ENCODE measurements at places on chromosomes 11 and 22.

- no peak for DNase-seq
Observed at GRCh38 chr11:47241841-47242301, 6.7 kb downstream of the ACP2 start.

GRCh38 chr22:44363013-44363979 is 50.5 kb upstream of the SHISAL1 start:
- no peak for DNase-seq

- no peak for DNase-seq
Observed at GRCh38 chr22:23287136-23288095, 107.1 kb downstream of the BCR start.

DNA sequence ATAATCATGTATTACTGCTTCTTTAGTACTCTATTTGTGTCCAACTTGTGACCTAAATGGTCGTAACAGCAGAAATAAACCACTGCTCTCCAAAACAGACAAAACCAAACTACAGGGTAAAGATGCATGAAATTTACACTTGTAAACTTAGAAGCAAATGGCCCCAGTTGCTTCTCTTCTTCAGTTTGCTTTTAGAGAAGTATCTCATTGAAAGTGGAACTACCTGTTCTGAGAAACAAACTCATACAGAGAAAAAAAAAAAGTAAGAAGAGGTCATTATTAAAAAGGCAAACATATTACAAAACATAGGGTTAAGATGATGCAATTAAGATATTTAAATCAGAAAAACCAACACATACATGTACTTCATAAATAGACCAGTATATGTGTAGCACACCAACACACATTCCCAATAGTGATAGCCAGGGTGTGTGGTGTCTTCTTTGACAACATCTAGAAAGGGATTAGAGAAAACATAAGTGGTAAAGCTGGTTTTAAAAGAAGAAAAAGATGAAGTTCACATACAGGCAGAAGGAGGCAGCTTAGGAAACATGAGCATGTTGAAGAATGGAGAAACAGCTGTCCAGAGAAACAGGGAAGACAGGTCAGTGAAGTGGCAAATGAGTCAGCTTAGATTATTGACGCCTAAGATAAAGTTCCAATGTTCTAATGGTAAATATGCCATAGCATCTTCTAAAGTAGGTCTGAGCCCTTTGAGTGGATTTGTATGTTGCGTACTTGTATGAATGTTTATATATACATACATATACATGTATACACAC is 844.7 kb upstream of the CCDC90B start:
- DNase-seq, result no peak

DNA sequence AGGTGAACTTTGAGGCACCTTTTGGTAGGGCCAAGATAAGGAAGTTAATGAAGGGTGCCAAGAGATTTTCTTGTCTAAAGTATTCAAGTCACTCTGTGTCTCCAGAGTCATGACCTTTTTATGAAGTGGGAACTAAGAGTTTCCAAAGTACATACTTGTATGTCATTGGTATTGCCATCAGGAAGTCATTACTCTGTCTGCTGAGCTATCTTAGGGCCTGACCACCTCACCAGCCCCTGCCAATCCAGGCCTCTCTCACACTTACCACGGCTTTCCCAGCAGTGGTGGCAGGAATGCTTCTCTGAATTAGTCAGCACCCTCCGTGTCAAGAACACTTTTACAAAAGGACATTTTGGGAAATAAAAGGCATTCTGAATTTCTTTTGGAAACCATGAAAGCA is 192.8 kb upstream of the MTNR1B start:
- no peak for DNase-seq

DNA sequence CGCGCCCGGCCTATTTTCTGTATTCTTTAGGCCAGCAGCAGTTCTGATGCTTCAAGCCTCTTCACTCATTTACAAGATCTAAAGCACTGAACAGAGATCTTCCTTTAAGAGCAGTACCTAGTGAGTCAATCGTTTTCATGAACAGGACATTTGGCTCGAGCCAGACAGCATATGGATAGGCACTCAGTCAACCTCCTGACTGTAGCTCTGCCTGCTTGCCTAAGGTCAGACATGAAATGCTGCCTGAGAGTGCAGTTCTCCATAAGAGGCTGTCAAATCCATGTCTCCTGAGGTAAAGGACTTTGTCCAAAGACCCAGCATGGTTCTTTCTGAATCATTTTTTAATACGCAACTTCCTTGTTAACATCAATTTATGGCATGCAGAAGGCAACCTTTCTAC is 941.2 kb downstream of the DLG2 start:
- no peak for DNase-seq

GRCh38 chr11:123976770-123977560 is 616 bp downstream of the OR10S1 start:
- no peak for DNase-seq

- no peak for DNase-seq
Observed at GRCh38 chr11:80321786-80322185, 881.0 kb upstream of the TENM4 start.

- no peak for DNase-seq
Observed at GRCh38 chr22:47048123-47049077, 285.9 kb downstream of the TBC1D22A start.

GRCh38 chr11:61477727-61478148 is 30.8 kb upstream of the LRRC10B start:
- DNase-seq, result peak; percentile 47

DNA sequence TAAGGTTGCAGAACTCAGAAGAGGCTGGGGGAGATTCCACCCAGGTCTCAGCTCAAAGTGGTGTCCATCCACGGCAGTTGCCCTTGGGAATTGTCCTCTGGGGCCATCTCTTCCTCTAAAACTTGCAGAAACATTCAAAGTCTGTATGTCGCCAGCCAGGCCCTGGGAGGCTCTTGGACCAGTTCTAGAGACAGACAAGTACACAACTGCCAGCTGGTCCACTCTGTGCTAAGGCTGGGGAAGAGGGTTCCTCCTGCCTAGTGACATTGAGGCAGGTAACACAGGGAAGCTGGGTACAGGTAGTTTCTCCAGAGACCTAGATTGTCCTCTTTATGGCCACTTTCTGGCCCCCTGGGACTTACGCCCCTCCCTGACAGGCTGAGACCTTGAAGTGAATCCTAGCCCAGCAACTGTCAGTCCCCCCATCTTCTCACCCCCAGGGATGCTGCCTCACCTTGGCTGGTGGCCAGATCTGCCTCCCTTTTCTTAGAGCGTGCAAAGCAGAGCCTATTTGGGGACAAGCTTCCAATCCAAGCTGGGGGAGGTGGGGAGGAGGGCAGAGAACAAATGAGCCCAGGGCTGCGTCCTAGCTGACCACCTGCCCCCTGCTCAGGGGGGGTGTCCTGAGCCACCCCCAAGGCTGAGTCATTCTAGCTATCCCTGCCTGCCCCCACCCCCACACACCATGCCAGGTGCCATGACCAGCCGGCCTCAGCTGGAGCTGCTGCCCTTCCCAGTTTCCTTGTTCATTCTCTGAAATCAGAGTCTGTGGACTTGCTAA is 8.4 kb downstream of the FAM83F start:
- DNase-seq, result no peak

DNA sequence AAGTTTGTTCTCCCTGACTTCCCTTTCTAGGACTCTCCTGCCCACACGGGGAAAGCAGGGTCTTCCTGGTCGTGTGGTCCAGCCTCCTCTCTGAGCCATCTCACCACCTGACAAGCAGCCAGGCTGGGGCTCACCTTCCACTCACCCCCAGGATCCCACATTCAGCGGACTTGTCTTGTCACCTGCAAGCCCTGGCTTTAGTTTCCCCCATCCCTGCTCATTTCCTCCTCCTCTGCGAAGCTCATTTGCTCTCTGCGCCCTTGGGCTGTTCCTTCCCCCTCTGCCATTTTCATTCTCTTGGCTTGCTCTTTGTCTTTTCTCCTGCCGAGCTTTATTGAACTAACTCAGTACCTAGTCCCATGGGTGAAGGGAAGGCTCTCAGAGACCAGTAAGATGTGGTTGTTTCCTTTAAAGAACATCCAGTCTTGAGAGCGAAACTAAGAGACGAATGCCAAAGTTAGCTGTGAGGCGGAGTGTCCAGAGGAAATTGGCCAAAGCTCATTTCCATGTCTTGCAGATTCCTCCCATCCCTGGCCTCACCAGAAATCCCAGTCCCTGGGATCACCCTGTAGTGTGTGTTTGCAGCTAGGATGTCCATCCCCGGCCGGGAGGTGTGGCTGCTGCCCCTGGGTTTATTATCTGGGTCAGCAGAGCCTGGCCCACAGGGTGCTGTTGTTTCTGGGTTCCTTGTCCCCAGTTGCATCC is 2.0 kb downstream of the ST14 start:
- DNase-seq, result no peak

DNA sequence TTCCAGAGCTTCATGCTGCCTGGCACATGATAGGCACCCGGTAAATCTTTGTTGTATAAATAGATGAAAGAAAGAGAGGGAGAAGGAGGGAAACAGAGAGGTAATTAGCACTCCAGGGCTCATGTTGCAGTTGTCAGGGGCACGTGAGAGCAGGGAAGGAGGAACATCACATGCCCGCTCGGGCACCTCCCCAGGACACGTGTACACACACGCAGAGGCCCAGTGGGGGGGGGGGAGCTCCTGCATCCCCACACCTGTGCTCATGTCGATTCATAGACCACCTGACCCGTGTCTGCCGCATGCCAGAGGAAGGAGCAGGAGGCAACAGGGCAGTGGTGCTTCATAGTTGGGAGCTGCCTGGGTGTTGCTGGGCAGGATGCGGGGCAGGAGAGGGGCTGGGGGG is 37.1 kb upstream of the NNMT start:
- DNase-seq, result no peak

- DNase-seq, result no peak
Observed at GRCh38 chr11:15213471-15214231, 98.9 kb downstream of the INSC start.

DNA sequence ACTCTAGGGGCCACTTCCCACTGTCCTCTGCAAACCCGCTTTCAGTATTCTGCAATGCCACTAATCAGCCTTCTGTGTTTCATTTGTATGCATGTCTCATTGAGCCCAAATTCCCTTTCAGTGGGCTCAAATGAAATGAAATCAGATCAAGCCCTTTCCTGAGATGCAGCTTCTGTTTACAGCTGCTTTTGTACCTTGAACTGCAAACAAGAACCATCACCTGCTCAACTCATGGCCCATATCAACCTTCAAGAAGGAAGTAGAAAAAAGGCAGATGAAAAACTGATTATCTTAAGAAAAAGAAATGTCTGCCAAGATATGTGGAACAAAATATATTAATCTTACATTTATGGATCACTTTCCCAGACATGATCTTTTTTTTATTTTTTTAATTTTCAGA is 141.1 kb upstream of the ARHGAP42 start:
- DNase-seq, result no peak

DNA sequence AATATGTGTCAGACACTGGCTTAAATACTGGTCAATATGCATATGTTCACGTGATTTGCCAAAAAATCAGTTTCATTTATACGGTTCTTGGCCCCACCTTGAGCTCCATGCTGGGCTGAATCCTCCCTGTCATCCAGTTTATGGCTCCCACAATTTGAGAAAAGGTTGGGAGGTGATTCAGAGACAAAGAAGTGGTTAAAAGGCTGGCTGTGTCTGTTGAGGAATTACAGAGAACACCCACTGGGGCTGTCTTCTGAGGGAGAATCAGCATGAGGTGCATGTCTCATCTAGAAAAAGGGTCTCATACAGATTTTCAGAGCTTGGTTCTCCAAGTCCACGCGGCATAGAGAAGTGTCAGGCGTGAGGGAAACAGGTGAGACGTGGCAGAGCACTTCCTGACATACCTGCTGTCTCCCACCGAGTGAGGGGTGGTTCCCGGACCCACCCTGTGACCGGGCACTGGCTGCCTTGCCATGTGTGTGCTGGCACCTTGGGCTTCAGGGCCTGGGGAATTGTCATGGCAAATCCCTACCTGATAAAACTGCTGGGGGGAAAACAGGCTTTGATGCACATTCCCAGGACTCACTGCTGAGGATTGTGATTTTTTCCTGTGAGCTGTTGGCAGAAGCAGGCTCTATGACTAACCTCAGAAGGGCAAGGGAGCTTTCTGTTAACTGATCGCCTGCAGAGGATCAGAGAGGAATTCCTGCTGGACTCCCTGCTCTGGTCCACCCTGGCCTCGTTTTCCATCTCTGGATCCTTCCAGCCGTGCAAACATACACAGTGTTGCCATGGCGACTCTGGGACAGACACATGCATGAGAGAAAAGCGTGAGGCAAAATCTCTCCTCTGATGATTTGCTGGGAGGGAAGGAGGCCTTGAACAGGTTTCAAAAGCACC is 223.6 kb downstream of the ADAMTS15 start:
- DNase-seq, result no peak

- no peak for DNase-seq
Observed at GRCh38 chr11:43554148-43554473, 126.4 kb upstream of the HSD17B12 start.

DNA sequence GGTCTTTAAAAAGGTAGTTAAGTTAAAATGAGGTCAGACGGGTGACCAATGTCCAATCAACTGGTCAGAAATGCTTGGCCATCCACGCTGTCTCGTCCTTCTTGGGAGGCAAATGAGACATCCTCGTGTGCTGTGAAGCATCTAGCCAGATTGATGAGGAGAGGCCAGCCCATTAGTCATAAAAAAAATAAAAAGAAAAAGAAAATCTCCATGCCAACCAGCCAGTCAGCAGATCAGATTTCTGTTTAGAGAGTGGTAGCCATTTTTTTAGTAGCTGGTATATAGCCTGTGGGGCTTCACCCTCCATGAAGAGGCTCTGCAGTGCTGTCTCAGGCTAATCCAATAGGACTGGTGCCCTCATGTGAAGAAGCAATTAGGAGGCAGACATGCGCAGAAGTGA is 343.1 kb upstream of the SYN3 start:
- no peak for DNase-seq

DNA sequence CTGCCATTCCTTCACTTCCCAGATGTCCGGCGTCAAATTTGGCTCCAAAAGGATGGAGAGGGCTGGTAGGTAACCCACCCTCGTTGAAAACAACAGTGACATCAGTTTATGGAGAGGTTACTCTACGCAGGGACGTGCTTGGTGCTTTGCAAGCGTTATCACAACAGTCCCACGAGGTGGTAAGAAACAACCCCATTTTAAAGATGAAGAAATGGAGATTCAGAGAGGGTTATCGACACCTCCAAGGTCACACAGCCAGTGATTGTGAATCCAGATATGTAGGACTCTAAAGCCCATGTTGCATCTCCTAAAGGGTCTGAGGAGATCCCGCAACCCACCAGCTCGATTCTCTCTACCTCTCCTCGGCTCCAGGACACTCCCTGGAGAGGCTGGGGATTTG is 773 bp downstream of the MIAT start:
- no peak for DNase-seq

- DNase-seq, result no peak
Observed at GRCh38 chr11:8598506-8598905, 4.5 kb upstream of the STK33 start.

Measured in T-helper 9 cell (primary cell).